COR-L47 (cell line): ENCODE measurements at places on chromosomes 11 and 22.
A peak's percentile ranks its signal among the peaks of the same experiment; 100 is the strongest.

DNA sequence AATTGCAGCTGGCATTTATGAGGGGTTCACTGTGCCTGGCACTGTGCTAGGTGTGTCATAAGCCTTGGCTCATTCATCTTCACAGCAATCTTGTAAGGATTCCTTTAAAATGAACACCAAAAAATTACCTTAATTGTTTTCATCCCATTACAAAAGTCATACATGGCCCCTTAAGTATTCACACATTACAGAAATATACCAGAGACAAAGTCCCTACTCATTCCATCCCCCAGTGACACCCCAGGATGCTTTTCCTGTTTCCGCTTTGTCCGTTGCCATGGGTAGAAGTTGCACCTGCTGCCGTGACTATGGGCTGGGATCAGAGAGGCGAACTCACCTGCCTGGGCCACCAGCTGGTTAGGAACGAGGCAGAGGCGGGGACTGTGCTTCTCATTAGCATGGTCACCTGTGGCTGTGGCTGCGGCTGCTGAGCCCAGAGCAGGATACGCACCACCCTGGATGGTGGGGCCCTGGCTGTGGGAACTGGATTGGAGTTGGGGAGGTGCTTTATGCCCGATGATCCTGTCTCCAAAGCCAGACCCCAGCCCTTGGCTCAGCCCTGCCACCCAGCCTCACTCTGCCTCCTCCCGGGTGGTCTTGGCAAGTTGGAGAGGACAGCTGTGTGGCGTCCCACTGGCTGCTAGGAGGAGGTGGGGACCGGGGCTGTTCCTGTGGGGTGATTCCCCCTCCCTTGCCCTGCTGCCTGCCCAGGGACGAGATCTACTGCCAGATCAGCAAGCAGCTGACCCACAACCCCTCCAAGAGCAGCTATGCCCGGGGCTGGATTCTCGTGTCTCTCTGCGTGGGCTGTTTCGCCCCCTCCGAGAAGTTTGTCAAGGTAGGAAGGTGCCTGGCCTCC, 60.8 kb downstream of the MYO7A start:
- peak; percentile 76 for DNase-seq

DNA sequence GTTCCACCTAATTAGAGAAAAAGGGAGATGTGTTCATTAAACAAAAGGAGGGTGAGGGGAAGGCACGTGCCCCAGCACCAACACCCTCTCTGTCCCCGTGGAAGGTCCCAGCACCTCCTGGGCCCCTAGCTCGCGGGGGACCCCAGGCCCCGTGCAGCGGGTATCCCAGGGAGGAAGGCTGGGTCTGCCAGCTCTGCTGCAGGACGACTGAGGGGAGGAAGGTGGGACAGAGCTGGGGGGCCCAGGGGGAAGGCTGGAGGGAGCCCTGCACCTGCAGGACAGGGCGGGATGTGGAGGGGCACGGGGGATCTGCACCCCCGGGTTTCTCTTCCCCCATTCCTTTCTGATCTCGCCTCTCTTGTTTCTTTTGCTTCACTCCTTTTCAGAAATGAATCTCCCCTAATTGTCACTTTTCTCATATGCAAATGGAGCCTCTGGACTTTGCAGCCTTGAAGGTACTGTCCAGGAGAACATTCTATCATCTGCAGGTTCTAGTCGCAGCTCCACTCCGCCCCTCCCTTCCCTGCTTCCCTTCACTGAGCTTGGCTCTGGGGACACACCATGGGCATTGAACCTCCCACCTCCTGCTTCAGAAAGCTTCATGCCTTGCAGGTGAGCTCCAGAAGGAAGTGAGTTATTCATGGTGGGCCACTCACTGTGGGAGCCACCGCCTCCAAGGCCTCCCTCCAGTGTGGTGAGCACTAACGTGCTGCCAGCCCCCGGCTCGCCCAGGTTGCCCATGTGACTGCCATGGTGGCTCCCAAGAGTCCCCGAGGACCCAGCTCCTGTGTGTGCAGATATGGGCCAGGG, 111.0 kb downstream of the ST3GAL4 start:
- DNase-seq, result no peak

DNA sequence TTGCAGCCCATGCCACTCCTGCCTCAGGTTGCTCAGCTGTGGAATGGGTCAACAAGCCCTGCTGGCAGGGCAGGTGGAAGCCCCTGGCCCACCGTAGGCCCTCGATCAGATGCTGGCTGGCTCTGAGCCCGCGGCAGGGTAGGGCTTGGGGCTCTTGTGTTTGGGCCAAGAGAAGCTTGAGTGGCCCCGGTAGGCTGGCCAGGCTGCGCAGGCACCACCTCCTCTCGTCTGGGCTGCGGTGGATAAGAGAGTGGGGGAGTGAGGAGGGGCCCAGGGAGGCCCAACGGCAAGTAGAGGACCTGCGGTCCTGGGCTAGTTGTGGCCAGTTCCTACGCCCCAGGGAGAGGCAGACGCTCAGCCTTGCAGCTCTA, 115.2 kb downstream of the CEP164 start:
- DNase-seq, result no peak

- no peak for DNase-seq
Observed at GRCh38 chr22:47061226-47061625, 298.8 kb downstream of the TBC1D22A start.

- no peak for DNase-seq
Observed at GRCh38 chr11:37843603-37844002, 1245.6 kb upstream of the RAG2 start.

DNA sequence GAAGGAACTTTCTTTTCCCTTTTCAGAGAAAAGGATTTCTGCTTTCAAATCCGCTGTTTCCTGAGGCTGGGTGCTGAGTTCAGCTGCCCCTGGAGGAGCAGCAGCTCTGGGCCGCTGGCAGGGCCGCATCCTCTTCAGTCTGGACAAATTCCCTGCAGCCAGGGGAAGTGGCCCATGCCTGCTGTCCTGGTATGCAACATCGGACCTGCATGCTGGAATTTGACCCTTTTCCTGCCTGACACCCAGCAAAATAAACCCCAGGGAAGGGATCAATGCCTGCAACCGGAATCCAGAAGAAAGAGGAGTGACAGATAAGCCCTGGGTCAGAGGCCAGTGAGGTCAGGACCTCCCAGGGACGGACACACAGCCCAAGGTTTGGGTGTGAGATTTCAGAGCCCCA, 54.1 kb upstream of the LINC01488 start:
- DNase-seq, result no peak

DNA sequence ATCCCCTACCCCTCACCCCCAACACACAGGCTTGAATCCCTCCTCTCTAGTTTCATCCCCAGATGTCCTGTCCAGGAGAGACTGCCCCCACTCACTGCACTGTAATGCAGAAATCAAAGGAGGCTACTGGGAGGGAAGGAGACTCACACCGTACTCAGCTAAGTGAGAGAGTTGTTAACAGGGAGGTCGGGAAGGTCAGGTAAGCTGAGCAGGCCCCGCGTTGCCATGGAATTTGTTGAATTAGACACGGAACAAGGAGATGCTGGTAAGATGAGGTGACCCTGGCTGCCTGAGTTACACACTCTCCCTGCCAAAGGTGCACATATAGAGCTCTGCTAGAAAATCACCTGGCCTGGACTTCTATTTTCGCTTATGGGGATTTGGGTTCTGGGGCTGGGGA, 197.9 kb downstream of the NXPE2 start:
- no peak for DNase-seq

GRCh38 chr11:111104185-111104584, 141.3 kb upstream of the POU2AF2 start:
- DNase-seq, result no peak

DNA sequence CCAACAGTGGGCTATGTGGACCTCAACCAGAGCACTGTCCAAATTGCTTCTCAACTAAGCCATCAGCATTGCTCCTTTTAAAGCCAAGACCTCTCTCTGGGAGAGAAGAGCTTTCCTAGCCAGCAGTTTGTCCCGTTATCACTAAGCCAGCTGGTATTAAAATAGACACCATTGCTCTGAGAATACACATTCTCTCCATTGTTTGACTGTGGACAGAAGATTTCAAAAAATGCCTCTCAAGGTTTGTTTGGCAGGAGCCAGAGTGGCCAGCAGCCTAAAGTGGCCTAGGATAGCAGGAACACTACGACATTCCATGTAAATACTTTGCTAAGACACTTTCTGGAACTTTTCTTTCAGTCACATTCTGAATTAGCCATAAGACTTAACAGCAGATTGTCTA, 41.3 kb downstream of the EIF4ENIF1 start:
- DNase-seq, result no peak

GRCh38 chr11:1411301-1411700, 21.6 kb downstream of the BRSK2 start:
- DNase-seq, result peak; percentile 82

- no peak for DNase-seq
Observed at GRCh38 chr11:126751242-126751641, 249.3 kb downstream of the KIRREL3 start.

- DNase-seq, result no peak
Observed at GRCh38 chr11:87033561-87033960, 4.2 kb upstream of the TMEM135 start.

- no peak for DNase-seq
Observed at GRCh38 chr11:30653606-30654005, 67.5 kb upstream of the MPPED2 start.

DNA sequence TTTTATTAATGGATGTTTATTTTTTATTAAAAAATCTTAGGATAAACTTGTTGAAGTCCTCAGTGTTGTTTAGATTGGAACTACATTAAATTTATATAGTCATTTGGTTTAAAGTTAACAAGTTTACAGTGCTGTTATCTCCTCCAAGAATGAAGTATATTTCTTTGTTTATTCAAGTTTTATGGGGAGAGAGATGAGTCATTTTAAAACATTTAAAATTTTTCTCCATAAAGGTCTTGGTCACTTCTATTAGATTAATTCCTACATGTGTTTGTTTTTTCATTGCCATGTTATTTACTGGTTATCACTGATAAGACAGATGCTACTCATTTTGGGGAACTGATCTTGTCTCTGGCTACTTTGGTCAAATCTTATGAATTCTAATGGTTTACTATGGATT, 429.6 kb downstream of the METTL15 start:
- DNase-seq, result no peak

DNA sequence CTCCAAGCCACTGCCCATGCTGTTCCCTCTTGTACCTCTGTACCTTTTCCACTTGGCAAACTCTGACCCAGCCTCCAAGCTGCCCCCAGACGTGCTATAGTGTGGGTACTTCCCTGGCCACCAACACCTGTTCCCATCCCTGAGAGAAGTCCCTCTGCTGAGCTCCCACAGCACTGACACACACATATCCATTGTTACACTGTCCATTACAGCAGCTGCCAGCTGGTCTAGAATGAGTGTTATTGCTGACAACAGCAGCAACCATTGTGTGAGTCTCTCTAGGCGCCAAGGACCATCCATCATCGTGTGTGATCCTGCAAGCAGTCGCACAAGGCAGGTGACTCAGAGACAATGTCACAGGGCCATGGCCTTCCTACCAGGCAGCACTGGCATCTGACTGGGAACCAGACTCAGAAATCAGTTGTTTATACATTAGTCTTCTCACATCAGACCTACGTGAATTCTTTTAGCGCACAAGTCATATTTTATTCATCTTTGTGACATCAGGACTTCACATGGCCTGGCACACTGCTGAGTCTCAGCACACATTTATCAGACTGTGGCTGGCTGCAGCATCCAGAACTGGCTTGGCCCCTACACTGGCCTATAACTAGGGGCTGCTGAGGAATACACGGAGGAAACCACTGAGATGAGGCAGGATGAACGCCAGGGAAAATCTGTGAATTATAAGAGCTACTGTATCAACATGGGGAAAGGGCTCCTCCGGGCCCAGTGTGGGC, 56.4 kb downstream of the SGSM3 start:
- peak; percentile 76 for DNase-seq

- peak; percentile 81 for DNase-seq
Observed at GRCh38 chr11:110069158-110069737, 23.9 kb upstream of the ZC3H12C start.

DNA sequence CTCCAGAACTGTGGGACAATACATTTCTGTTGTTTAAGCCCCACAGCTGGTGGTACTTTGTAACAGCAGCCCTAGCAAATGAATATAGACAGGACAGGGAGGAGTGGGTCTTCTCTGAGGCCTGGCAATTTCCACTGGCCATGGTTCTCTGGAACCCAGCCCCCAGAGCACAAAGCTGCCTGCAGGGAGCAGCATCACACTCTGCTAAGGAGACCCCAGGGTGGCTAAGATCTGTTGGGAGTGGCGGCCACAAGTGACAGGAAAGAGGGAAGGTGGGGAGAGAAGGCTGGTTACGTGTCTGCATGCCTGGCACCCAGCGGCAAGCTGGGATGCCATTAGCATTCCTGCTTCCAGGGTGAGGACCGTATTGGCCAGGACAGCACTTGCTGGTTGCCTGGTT, 211.9 kb downstream of the ST3GAL4 start:
- DNase-seq, result no peak

- no peak for DNase-seq
Observed at GRCh38 chr11:14242187-14242586, 116.8 kb downstream of the RRAS2 start.
